ENCODE measurements at places on chromosomes 2 and 18.

GRCh38 chr2:50748671-50749070 is 283.3 kb downstream of the NRXN1 start:
- DNase-seq: no peak

- no peak for DNase-seq
These were observed 275.3 kb downstream of the TMX3 start for GRCh38 chr18:68439642-68440041.

DNA sequence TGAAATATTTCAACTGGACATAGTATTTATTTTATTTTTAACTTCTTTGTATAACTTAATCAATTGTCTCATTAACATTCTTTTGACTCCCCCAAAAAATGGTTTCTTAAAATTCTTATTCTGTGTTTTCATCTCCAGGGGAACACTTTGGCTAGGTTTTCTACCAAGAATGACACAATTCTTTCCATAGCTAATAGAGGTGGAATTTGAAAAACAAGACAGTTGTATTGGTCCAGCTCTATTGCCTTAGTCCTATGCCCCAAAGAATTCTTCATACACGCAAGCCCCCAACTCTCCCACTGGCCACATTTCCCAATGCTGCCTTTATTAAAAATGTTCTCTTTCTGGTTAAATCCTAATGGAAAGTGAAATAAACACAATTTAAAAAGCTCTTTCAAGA is 104.7 kb upstream of the PKDCC start:
- no peak for DNase-seq

- no peak for DNase-seq
These were observed 9.5 kb downstream of the PRKRA start for GRCh38 chr2:178441426-178441825.

DNA sequence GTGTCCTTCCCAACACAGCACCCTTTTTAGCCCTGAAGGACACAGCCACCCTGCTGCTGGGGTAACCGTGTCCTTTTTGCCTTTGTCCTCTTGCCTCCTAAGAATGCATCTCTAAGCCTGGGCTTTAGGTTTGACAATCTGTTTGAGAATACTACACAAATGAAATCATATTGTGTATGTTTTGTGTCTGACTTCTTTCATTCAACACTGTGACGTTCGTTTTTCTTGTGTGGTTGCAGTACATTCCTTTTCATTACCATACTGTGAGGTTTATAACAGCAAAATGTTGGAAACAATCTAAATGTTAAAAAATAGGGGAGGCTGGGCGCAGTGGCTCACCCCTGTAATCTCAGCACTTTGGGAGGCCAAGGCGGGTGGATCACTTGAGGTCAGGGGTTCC is 11.2 kb downstream of the ASPRV1 start:
- no peak for DNase-seq
